ENCODE measurements at places on chromosomes 13 and 19.

GRCh38 chr13:47069133-47069532 lies 172.3 kb upstream of the HTR2A start:
- DNase-seq: no peak

DNA sequence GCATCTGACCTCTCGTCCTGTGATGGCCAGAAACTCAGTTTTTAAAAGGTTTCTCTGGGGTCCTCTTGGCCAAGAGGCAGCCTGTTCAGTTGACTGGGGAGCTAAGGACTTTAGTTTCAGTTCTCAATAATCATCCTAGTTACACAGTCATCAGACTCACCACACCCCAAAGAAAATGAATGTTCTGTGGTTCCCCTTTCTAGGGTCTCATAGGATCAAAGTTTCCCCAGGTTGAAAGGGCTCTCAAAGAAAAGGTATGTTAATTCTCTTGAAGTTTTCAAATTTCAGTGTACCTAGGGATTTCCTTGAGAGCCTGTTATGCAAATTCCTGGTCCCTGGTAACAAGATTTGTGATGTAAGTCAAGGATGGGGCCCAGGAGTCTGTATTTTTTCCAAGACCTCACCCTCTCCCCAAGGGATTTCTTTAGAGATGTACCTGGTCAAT lies 94.9 kb downstream of the FAM216B start:
- no peak for DNase-seq

- no peak for DNase-seq
These were observed 44.7 kb downstream of the DHRS12 start for GRCh38 chr13:51759240-51759639.

GRCh38 chr13:113545455-113545930 lies 39.1 kb upstream of the TFDP1 start:
- DNase-seq: no peak

- DNase-seq: peak; percentile 77
These were observed 729 bp upstream of the MADCAM1 start for GRCh38 chr19:495402-496111.

GRCh38 chr19:39936020-39936419 lies 1.6 kb upstream of the FCGBP start:
- no peak for DNase-seq

DNA sequence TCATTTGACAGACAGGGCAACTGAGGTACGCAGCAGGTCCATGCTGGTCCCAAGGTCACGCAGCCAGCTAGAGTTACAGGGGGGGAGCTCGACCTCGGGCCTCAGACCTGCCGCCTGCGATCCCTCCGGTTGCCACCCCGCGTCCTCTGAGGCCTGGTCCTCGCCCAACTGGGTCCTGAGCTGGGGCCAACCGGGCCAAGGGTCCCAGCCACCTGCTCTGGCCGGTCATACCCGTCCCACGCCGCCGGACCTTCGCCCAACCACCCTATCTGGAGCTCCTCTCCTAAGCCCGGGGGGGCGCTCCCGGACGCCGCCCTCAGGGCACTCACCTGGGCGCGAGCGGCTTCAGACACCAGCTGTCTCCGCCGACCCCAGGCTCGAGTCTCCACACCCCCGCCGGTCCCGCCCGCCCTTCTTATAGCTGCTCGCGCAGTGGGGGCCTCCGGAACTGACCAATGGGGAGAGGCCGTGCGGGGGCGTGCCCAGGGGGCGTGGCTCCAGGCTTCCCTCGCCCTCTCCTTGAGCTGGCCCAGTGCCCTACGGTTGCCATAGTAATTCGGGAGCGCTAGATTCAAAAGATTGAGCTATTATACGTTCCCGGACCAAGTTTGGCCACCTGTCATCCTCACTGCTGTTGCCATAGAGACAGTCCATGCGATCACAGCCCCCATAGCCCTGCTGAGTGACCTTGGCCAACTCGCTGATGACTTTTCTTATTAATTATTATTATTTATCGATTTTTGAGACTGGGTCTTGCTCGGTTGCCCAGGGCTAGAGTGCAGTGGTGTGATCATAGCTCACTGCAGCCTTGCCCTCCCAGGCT lies at the start of gene PLIN5:
Gene PLIN5, minus strand, starts transcription at position 389 of the 823 bp plus-strand sequence. CDS start 1,150 bp downstream, outside the sequence.
- DNase-seq: peak; percentile 95

DNA sequence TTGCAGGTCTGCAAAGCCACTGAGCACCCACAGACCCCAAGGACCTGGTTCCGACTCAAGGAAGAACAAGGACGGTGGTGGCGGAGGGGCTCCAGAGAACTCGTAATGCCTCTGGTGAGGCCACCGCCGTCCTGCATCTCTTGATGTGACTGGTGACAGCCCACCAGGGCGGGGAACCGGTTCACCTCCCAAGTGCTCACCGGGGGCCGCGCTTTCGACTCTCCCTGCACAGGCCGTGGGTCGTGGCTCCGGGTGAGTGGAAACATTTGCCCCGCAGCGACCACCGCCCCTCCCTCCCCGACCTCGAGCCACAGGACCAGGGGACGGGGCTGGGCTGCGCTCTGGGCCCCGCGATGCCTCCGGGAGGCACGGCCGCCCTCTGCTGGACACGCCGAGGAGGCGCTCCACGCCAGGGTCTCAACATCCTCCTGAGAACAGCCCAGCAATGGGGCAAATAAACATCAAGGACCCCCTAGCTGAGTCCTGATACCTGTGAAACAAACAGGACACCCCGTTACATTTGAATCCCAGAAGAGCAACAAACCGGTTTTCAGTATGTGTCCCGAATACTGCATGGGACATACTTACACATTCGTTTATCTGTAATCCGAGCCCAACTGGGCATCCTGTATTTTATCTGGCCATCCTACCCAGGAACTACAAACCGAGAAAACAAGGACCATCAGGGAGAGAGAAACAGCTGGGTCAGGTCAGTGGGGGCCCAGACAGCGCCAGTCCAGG lies 3.9 kb upstream of the PLPP2 start:
- DNase-seq: peak; percentile 75

GRCh38 chr13:49146950-49147355 lies 73.2 kb upstream of the MLNR start:
- DNase-seq: no peak

DNA sequence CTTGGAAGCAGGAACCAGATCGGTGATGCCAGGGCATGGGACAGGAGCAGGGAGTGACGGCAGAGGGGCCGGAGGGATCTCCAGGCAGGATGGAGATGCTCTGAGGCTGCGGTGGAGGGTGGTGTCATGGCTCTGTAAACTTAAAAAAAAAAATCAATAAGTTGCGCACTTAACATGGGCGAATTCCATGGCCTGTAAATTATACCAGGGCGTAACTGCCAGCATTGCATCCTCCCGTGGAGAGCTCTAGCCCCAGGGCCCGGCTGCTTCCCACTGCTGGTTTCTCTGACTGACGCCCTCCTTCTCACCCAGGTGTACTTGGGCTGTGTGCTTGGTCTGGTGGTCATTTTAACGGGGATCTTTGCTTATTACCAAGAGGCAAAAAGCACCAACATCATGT lies 8.7 kb downstream of the ATP12A start:
- DNase-seq: no peak

- DNase-seq: no peak
These were observed 9.8 kb downstream of the KLF2 start for GRCh38 chr19:16334411-16334810.

GRCh38 chr13:71858647-71859046 lies 8.4 kb downstream of the DACH1 start:
- DNase-seq: no peak

- no peak for DNase-seq
These were observed 89.0 kb upstream of the ZNF507 start for GRCh38 chr19:32256341-32256975.

DNA sequence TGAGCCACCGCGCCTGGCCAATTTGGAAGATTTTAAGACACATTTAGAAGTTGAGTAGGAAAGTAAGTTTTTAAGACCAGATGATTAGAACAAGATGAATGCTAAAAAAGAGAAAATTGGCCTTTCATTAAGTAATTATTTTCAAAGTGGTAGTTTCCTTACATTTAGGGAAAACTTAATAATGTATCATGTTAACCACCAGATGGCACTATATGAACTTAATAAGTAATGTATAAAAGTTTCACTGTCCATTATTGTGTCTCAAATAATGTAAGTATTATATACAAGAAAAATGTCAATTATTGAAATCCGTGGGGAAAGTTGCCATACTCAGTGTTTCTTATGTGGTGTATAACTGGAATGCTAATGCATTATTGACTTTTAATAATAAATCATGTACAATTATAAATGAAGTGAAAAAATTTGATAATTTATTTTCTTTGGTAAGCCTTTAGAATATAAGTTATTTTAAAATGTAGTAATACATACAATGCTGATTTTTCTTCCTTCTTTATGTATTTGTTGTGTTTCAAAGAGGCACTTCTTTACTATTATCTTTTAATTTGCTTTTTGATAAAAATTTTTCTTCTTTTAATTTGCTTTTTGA lies 29.2 kb downstream of the COG6 start:
- no peak for DNase-seq

DNA sequence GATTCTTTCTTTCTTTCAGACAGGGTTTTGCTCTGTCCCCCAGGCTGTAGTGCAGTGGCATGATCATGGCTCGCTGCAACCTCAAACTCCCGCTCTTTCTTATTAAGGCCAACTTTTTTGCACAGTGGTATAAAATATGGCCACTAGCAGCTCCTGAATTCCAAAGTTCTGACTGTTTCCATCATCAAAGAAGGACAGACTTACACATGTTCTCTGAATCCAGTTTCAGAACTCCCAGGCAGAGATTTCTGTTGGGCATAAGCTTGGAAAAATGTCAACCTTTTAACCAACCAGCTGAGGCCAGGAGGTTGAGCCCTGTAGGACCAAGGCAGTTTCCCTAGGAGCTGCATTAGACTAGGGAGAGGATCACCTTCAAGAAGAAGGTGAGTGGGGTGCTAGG lies 184.1 kb downstream of the HS6ST3 start:
- DNase-seq: no peak

GRCh38 chr19:1217366-1217765 lies 11.8 kb downstream of the STK11 start:
- DNase-seq: no peak

DNA sequence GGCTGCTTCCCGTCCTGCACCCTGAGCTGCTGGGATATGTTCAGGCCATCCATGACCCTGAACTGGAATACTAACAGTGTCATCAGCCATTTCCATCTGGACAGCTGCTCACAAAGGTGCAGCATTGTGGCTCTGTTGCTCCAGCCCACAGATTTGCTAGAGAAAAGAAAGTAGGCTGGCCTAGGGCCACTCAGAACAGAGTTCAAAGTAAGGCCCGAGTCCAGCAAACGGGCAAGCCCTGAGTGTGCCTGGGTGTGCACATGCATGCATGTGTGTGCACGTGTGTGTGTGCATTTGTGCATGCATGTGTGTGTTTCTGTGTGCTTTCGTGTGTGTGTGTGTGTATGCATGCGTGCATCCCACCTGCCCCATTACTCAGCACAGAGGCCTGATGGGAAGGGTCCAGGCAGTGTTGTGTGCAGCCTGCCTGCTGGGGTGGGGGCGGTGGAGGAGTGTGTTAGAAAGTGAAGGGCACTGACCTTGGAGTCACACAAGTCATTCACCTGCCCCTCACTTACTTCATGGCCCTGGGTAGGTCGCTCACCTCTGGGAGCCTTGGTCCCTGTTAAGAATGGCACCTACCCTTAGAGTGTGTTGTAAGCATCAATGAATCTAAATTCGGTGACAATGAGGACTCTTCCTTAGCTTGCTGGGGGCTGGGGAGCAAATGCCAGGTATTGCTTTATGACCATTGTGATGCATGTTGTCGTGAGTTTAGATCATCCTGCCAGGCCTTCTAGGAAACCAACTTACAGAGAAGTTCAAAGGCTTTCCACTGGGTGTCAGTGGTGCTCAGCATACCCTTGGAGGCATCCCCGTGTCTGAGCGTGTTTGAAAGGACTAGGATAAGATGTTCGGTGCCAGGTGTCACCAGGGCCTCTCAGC lies 53.2 kb downstream of the GPR12 start:
- peak; percentile 47 for DNase-seq

- DNase-seq: no peak
These were observed 2194.8 kb downstream of the PCDH9 start for GRCh38 chr13:65035302-65035701.

GRCh38 chr13:37338726-37339385 lies 233.4 kb upstream of the CSNK1A1L start:
- DNase-seq: no peak

All from nephron progenitor cell (in vitro differentiated cells).